Naive B cell (primary cell): ENCODE measurements at places on chromosomes 7 and 10.
A peak's percentile ranks its signal among the peaks of the same experiment; 100 is the strongest.

DNA sequence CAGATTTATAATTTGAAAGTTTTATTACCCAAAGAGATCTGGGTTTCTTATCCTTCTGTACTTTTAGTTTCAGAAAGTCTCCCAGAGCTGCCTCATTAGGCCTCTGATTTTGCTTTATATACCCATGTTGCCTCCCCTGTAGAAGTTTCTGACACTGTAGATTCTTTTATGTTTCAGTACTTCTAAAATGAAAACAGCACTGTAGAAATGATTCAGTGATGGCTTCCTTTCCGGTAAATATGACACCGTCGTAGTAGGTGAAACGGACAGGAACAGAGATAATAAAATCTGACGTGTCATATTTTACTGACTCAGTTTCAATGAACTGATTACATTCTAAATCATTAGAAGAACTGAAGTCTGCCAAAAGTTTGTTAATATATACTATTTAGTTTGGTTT is 272.7 kb downstream of the TWIST1 start:
- DNase-seq, result no peak
- H3K36me3 ChIP-seq, result no peaks in the 10 kb centered on the region
- no peaks in the 10 kb centered on the region for H3K27me3 ChIP-seq
- no peak overlapping the region for H3K4me3 ChIP-seq
- H3K4me1 ChIP-seq, result no peaks in the 10 kb centered on the region
- no peak overlapping the region for H3K27ac ChIP-seq

DNA sequence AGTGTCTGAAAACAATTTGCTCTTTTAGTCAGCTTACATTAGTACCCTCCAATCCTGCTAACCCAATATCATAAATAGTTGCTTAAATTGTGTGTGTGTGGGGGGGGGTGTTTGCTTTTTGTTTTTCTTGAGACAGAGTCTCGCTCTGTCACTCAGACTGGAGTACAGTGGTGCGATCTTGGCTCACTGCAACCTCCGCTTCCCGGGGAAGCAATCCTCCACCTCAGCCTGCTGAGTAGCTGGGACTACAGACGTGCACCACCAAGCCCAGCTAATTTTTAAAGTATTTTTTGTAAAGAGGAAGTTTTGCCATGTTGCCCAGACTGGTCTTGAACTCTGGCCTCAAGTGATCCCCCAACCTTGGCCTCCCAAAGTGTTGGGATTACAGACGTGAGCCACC is 73.5 kb upstream of the PDLIM1 start:
- H3K27me3 ChIP-seq, result peaks cover 14% of the 10 kb centered on the region
- no peak overlapping the region for H3K27ac ChIP-seq
- DNase-seq, result no peak
- H3K4me1 ChIP-seq, result peaks cover 11% of the 10 kb centered on the region

DNA sequence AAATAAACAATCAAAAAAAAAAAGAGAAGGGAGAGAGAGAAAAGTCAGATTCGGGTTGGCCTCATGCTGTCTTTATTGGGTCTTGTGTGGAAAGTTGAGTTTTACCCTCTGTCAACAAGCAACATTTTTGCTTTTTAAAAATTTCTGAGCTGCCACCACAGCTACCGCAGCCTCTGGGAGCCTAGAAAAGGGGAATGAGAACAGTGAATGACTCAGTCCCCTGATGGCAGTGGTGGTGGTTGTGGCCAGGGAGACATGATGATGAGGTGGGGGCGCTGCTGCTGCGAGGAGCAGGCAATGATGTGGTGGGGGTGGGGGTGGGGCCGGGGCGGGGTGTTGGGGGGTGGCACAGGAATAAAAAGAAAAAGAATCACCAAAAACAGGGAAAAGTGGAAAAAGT is 20.0 kb upstream of the CREB3L2 start:
- no peaks in the 10 kb centered on the region for H3K27me3 ChIP-seq
- peaks cover 21% of the 10 kb centered on the region for H3K4me1 ChIP-seq

- no peaks in the 10 kb centered on the region for H3K27me3 ChIP-seq
- no peak overlapping the region for H3K4me3 ChIP-seq
- no peak overlapping the region for H3K27ac ChIP-seq
- DNase-seq, result no peak
- H3K4me1 ChIP-seq, result no peaks in the 10 kb centered on the region
These were observed 245.7 kb downstream of the STK31 start for GRCh38 chr7:23955600-23956149.

DNA sequence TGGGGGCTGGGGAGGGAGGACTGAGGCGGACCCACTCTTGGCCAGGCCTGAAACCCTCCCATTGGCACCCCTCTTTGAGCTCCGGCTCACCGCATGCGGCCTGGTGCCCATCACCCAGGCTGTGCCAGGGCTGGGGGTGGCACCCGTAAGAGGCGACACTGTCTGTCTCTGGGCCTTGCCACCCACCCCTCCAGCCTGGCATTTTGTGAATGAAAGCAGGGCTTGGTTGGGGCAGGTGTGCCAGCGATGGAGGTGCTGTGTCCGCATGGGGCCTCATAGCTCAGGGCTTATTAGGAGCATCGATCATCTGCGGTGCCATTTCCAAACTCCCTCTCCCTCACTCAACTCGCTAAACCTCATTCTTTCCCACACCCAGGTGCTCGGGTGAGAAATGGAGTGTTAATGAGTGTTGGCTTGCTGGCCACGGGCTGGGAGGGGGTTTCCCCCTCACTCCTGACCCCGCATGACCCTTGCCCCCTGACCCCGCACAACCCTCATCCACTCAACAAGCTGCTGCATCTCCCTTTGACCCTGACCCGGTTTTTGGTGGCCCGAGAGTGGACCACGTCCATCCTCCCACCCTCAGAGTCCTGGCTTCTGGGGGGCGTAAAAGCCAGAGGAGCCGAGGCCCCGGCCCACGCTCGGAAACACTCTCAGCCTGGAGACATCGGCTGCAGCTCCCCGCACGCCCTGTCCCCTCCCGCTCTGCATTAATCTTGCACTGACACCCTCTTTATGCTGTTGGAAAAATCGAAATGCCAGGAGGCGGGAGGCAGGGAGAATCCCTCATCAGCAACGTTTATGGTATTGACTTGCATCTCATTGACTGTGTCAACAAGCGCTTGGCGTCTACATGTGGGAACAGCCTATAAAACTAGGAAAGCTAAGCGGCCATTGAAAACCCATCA is 161.2 kb downstream of the DNAJB6 start:
- H3K27me3 ChIP-seq, result peaks cover 10% of the 10 kb centered on the region
- peaks cover 9% of the 10 kb centered on the region for H3K4me1 ChIP-seq
- H3K36me3 ChIP-seq, result no peaks in the 10 kb centered on the region
- no peak for DNase-seq
- no peak overlapping the region for H3K27ac ChIP-seq
- H3K4me3 ChIP-seq, result peak overlapping the region; percentile 44
